Activated naive CD8-positive, alpha-beta T cell treated with anti-CD3 and anti-CD28 coated beads, Interleukin-2, amount 10 ng/mL, durations not matched to agents 7 days and 5 days (primary cell): ENCODE measurements at places on chromosomes 6 and 20. TPM values are rescaled to one million over a fixed set of nuclear protein-coding genes. Genes with fewer than 3 reads are reported as not detected.

- DNase-seq: no peak
These were observed 211.3 kb upstream of the RUNX2 start for GRCh38 chr6:45116714-45117410.

GRCh38 chr6:115575285-115575684 lies 485.4 kb downstream of the FRK start:
- DNase-seq: no peak

GRCh38 chr6:88631830-88632229 lies 331.6 kb downstream of the RNGTT start:
- no peak for DNase-seq

Gene FAM217A
- not detected for total RNA-seq

DNA sequence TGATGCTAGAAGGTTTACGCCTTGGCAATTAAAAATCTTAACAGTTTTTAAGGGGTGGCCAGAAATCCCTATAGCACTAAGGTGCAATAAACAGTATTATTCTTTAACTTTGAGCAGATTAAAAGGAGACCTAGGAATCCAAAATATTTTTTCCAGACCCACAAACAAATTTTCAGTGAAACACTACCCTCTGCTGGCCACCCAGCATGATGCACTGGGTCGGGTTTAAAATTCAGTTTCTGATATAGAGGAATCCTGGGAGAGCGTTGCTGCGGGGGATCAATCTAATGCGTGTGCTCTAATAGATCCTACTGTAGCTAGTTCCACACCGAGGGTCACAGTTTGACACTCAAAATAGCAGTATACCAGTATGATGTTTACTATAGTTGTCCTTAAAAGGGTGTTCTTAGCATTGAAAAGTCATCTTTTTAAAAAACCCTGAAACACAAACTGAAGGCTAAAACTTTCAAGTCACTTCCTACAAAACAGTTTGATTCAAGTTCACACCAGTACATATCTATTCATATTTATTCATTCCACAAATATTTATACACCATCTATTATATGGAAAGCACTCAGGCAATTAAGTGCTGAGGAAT lies 10.2 kb downstream of the UBE3D start:
- DNase-seq: no peak

DNA sequence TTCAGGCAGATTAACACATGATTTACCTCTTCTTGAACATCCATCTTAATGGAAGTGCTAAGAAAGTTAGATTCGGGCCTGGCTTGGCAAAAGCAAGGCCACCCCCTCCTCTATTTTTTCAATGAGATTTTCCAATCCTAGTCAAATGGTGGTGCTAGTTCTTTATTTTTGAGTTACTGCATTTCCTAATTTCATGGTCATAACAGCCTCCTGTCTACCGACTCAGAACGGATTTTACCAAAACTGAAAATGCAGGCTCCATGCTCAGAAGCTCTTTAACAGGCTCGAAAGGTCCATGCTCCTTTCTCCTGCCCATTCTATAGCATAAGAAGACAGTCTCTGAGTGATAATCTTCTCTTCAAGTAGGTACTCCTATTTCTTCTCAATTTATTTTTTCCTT lies 117.2 kb upstream of the ESR1 start:
- no peak for DNase-seq

Gene MOG
- not detected for total RNA-seq

DNA sequence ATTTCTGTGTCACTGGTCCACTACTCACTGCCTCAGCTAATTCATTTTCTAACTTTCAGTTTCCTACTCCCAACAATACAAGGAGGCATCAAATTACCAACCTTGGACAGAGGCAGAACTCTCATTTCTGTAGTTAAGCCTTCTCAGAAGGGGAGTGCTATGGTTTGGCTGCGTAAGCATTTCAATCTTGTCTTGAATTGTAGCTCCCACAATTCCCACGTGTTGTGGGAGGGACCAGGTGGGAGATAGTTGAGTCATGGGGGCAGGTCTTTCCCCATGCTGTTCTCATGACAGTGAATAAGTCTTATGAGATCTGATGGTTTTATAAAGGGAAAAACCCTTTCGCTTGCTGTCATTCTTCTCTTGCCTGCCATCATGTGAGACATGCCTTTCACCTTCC lies 22.9 kb downstream of the HLA-DRA start:
- no peak for DNase-seq

GRCh38 chr6:17281497-17282481 lies 628 bp downstream of the RBM24 start:
- no peak for DNase-seq

Gene TMEM14B
- 81.6 TPM for total RNA-seq

DNA sequence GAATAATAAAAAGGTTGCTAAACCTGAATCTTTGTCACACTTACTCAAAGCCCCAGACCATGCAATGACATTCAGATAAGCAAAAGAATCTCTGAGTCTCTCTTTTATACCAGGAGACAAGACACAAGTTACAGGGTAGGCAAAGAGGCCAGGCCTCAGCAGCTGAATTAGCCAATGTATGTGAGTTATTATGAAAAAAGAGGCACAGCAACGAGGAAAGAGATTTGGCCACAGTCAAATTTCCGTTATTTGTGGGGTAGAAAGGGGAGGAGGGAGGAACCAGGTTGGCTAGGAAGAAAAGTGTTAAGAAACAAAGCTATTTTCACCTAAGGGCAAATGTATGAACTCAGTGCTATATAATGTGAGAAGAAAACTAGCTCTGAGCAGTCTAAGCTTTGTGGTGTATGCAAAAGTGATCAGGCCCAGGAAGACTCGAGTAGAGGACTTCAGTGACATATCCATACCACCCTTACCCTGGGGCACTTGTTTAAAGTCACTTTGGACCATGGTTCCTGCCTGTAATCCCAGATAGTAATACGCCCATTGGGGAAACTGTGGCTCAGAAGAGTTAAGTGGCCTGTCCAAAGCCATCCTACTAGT lies 19.1 kb downstream of the IPCEF1 start:
- DNase-seq: no peak

DNA sequence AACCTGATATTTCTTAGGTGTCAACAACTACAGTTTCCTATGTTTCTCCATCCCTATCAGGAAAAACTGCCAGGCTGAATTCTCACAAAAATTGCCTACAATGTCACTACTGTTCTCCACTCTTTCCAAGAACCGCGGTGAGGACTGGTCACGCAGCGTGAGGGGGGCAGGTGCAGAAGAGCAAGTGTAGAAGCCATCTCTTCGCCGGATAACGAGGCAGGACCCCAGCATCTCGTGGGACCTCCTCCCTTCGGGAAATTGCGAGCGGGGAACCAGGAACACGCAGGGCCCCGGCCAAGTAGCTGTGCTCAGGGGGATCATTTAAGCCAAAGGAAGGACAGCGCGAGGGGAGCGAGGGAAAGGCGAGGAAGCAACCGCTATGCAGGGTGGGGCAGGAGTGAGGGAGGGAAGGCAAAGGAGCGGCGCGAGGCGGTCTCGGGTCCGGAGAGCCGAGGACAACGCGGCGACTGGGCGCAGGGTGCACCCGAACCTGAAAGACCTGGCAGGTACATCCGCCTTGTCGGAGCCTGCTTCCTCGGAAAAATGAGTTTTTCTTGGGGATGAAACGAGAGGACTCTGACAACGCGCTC lies 559 bp downstream of the APMAP start:
- no peak for DNase-seq

Gene PRL
- not detected for total RNA-seq

DNA sequence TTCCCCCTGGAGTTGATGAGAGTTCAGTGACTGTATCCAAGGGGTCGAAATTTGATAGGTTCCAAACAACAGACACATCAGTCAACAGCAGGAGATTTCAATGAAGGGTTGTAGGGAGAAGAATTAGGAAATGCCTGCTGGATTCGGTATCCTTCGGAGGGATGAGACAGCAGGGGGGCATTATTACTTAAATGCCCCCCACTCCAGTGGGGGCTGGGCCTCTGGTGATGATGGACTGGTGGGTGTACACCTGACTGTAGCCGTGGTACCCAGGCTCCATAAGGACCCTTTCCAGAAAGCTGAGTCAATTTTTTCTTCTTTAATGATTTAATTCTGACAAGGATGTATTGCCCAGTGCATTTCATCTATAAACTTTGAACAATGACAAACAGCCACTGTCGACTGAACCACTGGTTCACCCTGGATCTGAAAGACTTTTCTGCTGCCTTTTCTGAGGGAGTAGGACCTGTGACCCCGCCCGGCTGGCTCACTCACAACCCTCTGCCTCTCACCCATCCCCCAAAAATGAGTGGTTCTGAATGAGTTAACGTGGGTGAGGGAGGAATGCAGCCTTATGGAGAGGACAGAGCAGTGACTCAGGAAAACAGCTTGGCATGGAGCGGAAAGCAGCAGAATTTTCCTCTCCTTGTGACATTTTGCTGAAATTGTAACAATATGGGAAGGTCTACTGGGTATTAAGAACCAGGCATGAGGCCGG lies 41.0 kb downstream of the ZMYND8 start:
- DNase-seq: no peak

Gene SLC13A3
- total RNA-seq: 0.30 TPM

Gene OR2H2
- total RNA-seq: not detected

Gene IP6K3
- total RNA-seq: not detected

DNA sequence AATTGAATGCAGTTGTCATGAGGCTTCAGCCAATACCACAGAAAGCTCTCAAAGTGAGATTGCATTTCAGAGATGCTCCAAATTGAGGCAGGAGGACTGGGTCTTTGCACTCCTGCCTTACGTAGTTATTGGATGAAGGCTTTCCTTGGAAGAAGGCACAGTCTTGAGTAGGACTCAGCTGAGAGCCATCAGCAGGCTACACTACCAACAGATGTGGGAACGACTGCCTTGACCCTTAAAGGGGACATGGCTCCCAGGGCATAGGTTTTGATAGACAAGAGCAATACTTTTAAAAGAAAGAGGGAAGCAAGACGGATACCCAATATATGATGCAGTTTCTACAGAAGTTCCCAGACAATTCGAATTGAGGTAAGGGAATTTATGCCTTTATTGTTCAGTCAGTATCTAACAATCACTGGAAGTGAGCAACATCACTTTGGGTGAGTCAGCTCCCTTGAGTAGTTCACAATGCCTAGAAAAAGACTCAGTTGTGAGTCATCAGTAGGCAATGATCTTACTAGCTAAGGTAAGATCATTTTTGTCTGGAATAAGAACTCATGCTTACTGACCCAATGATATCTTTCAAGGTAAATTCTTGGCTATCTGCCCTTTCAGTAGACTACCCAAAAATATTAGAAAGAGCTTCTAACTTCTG lies 390.8 kb downstream of the GJA1 start:
- DNase-seq: no peak

GRCh38 chr6:41591122-41591521 lies 44.9 kb downstream of the FOXP4 start:
- DNase-seq: no peak

Gene HAO1
- not detected for total RNA-seq

- no peak for DNase-seq
These were observed 101.3 kb downstream of the SNX5 start for GRCh38 chr20:17867131-17867925.

DNA sequence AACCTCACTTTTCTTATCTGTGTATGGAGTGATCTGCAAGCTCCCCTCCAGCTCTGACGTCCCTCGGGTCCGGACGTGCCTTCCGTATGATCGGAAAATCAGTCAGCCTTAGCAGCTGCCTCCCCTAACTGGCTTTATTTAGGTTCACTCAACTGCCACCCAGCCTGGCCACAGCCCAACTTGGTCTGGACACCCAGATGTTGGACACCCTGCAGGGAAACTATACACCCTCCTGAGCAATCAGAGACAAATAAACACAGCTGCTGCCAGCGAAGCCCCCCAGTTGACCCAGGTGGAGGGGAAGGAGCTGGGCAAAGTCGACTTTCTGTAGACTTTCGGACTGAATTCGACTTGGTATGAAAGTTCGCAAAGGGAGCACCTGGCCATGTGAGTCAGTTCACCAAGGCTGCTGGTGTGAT lies 28.9 kb downstream of the TBC1D7 start:
- no peak for DNase-seq

- no peak for DNase-seq
These were observed 346.2 kb upstream of the MMS22L start for GRCh38 chr6:97629180-97629579.

Gene RFX6
- total RNA-seq: not detected

Gene ZNF512B
- 15.4 TPM for total RNA-seq

DNA sequence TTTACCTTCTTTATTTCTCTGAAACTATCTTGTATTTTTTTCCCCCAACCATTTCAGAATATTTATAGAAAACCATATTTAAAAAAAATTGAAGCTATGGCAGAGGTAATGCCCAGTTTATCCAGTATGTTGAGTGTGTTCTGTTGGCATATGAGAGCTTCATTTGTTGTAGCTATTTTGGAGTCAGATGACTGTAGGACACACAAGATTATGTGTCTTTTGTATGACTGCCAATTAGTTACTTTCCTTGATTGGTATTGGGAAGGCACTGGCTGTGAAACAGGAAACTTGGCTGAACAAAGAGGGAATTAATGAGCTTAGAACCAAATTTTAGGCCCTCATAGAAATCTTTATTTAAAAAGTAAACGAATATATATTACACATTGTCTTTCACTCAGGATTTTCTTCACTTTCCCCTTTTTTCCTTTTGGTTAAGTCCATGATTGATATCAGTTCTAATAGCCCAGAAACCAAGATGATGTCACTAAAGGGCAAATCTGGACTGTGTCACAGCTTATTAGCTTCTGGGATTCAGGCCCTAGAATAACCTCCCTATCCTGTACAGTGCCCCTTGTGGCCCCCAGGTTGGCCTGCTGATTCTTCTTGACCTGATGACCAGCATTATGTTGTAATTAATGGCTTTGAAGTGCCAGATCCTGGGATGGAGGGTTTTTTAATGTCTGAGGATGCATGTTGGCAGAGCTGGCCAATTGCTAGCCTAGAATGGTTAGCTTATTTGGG lies 10.1 kb downstream of the CDC5L start:
- DNase-seq: no peak

- no peak for DNase-seq
These were observed 172.4 kb downstream of the GJA10 start for GRCh38 chr6:90066697-90067096.
